ENCODE measurements at places on chromosomes 5 and 9.

GRCh38 chr5:148859703-148860102, 33.3 kb downstream of the ADRB2 start:
- DNase-seq = no peak

GRCh38 chr9:109779711-109780452, at the start of gene PALM2AKAP2:
PALM2AKAP2 (plus strand) TSS chr9:109780198; CDS start chr9:109780489, 291 bp downstream.
- no peak for DNase-seq

GRCh38 chr5:10564838-10565784, 1.2 kb downstream of the ANKRD33B start:
- DNase-seq = no peak

- no peak for DNase-seq
Observed at GRCh38 chr5:96195123-96195522, 233.5 kb upstream of the ELL2 start.

- no peak for DNase-seq
Observed at GRCh38 chr9:22142671-22143070, 133.6 kb upstream of the CDKN2B start.
